Panc1 (cell line): ENCODE measurements at places on chromosomes 13 and 19.

DNA sequence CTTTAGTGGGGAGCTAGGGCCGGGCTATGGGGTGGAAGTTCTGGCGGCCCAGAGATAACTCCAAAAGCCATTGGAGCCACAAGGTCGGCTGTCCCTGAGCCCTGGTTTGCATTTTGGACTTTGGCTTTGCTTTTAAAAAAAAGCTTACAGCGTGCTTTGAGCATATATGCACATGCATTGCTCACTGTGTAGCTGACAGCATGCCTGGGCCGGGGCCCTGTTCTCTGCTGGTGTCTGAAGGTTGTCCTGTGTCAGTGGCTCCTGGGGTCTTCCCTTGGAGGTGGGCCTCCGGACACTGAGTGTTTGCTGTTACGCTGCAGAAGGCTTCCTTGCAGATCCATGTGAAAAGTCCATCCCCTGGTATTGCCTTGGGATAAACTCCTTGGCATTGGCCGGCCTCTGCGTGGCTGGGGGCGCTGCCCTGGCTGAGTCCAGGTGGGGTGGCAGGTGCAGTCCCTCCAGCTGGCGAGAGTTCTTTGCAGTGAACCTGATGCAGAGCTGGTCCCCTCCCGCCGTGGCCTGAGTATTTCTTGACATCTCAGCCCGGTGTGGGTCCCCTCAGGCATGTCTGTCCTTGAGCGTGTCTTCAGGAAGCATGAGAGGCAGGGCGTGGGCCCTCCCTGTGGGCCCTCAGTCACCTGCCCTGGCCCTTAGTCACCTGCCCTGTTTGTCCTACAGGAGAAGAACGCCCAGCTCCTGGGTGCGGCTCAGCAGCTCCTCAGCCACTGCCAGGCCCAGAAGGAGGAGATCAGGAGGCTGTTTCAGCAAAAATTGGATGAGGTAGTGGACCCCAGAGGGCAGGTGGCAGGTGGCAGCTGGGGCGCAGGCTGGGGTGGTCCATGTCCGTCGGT is 23.0 kb downstream of the PLEKHJ1 start:
- no peak for DNase-seq

- no peak for DNase-seq
Measured at GRCh38 chr13:66397133-66397532, 833.0 kb downstream of the PCDH9 start.

- DNase-seq = no peak
Measured at GRCh38 chr19:35089554-35089953, 26.1 kb upstream of the FXYD3 start.

GRCh38 chr19:4877753-4878490 is 10.5 kb upstream of the PLIN3 start:
- DNase-seq = no peak

- DNase-seq = peak; percentile 100
Measured at GRCh38 chr19:38849860-38850435, at the start of gene HNRNPL. HNRNPL (minus strand) TSS chr19:38849986; CDS start chr19:38849966, 20 bp downstream.

DNA sequence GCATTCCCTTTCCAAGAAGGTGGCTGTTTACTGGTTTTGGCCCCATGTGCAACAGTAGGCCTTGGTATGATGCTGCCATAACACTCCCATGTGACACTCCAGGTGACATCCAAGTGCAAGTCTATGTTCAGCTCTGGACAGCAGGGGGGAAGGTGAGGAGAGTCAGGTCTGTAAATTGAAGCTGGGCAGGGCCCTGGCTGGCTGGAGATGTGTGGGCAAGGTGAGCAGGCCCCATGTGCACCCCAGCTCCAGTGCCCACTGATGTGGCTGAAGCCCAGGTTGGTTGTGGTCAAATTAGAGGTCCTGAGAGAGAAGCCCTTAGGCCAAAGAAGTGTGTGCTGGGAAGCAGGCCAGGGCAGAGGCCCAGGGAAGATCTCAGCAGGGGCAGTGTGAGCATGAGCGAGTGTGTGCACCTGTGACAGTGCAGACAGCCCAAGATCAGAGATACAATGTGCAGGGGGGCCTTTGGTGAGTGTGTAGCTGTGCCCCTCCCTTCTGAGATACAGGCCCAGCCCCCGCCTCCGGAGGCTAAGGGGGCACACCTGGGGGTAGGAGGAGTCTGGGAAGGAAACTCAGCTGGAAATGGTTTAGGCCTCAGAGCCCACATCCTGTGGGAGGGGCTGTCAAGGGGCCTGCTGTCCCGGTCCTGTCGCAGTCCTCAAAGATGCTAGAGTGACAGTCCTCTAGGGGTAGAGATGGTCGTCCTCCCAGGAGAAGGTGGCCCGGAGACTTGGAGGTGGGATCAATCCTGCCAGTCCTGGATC is 18.6 kb downstream of the DEDD2 start:
- DNase-seq = no peak

DNA sequence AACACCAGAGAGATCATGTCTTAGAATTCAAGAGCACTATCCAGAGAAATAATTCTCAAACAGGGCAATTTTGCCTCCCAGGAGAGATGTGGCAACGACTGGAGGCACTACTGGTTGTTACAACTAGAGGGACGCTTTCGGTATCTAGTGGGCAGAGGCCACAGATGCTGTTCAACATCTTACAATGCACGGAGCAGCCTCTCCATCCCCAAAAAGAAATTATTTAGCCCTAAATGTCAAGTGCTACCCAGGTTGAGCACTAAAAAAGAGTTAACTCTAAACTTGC is 78.6 kb downstream of the ABCC4 start:
- no peak for DNase-seq

DNA sequence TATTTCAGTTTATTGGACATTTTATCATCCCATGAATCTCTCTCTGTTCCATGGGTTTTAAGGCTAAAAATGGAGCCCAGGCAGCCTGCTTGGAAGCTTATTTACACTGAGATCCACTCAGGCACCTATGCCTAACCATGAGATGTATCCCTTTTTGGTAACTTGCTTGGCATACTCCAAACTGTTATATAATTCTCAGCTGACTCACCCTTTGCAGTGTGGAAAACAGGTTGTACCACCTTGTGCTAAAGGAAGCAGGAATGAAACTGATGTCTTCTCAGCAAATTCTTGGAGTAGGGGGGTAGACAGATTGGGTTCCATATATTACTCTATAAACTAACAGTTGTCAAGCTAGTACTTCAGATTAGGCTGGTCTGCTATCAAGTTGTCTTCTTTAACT is 483.6 kb downstream of the KLF5 start:
- DNase-seq = no peak

GRCh38 chr13:49272296-49272695 is 24.6 kb downstream of the CDADC1 start:
- DNase-seq = no peak

DNA sequence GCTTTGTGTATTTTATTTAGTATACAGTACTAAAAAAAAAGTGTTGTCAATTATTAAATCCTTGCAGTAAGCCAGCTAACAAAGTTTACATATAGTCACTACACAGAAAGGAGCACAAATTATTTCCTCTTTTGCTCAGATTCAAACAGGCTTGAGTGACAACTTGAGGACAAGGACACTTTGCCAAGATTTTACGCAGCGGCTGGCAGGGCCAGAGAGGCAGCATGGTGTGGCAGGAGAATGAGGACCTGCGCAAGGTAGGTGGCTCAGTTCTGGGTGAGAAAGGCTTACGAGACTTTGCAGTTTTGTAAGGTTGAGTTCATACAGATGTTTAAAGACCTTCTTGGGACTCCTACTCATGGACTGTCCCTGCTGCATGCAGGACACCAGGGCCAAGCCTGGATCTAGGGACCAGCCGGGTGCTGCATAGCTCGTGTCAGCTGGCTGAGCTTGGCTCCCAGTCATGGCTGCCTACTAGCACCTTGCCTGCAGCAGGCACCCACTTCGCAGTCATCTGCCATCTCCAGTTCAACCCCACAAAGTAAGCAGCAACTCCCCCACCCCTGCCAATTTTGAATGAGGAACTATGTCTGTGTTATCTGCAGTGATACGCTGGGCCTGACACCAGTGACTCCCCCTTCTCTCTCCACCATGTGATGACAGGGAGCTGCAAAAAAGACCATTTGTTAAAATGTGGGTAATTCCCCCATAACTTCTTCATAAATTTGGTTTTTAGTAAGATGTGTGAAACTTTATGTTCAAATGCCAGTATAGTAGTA is 3.7 kb upstream of the TUBA3C start:
- DNase-seq = no peak

DNA sequence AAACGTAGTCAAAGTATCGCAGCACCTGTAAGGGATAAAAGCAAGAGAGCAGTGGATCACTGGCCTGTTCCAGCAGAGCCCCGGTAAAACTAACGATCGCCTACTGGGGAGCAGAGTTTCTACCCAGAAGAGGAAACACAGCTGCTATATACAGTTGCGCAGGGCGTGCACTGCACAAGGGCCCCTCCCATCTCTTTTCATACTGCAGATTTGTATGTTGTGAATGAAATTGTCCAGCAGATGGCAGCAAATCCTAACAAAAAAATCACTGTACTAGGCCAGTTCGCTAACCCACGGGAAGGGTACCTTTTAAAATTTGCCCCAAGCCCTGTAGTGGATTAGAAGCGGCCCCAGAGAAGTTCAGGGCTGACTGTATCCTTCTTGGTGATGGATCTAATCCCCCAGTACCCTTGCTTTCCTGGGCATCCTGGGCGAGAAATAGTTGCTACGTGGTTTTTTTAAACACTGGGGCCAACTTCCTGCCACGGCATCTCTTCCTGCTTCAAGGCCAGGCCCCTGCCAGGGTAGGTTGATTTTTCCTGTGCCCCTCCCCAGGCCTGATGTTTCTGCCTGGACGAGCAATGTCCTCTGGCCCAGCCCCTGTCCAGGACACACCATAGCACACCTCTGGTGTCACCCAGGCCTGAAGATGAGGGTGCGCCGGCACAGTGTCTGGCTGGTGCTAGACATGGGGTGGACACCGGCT is 127.0 kb downstream of the IER2 start:
- DNase-seq = peak; percentile 64

GRCh38 chr13:98483601-98484288 is 93.2 kb downstream of the STK24 start:
- DNase-seq = no peak

- no peak for DNase-seq
Measured at GRCh38 chr13:77994166-77994565, 75.5 kb upstream of the EDNRB start.

DNA sequence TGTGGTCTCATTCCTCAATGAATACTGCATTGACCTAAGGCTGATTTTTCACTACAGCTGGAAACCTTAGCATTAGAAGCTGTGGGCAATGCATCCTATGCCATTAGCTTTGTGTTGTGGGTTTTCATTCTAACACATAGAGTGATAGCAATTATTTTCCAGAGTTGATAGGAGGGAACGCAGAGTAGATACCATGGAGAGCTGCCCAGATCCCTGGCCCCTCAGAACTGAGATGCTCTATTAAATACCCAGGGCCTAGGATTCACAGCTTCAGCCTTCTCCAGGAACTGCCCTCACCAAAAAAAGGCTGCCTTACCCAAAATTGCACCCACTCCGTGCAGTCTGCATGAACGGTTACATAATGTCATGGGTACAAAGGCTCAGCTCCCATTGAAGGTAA is 444.4 kb downstream of the SUCLA2 start:
- no peak for DNase-seq

- no peak for DNase-seq
Measured at GRCh38 chr13:73335944-73336343, 277.1 kb downstream of the KLF5 start.

- no peak for DNase-seq
Measured at GRCh38 chr13:103349211-103349980, 283.2 kb upstream of the SLC10A2 start.

DNA sequence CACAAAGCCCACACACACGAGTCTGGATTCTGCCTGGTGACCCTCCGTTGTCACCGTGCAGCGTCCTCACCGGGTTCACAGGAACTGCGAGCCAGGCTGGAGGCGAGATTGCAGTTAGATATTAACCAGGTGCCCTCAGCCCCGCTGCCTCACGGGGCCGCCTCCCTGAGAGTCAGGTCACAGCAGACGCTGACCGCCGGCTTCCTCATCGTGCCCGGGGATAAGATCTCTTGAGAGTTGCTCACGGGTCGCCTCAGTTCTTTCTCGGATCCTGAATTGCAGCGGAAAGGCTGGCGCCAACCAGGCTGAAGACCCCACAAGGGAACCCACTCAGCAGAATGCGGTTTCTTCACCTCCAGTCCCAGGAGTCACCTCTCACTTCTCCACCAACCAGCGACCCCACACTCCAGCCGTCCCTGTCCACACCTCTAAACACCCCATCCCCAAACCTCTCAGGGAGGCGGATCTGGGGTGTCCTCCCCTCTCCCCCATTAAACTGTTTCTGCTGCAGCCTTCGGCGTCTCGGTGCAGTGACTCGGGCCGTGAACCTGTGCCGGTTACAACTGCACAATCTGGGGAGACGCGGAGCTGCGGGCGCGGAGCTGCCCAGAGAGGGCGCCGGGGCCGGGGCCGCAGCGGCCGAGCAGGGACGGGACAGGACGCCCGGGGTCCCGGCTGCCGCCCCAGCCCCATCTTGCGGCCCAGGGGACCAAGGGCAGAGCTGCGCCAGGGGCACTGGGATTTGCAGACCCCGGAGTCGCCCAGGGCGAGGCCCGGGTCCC is 591 bp downstream of the ZNF823 start:
- DNase-seq = no peak
